Mesothelial cell of epicardium (in vitro differentiated cells): ENCODE measurements at places on chromosomes 6 and 20.

- no peak for DNase-seq
Measured at GRCh38 chr20:63156221-63156671, 59.7 kb downstream of the YTHDF1 start.

GRCh38 chr20:32362901-32363364 lies 4.8 kb downstream of the ASXL1 start:
- no peak for DNase-seq

DNA sequence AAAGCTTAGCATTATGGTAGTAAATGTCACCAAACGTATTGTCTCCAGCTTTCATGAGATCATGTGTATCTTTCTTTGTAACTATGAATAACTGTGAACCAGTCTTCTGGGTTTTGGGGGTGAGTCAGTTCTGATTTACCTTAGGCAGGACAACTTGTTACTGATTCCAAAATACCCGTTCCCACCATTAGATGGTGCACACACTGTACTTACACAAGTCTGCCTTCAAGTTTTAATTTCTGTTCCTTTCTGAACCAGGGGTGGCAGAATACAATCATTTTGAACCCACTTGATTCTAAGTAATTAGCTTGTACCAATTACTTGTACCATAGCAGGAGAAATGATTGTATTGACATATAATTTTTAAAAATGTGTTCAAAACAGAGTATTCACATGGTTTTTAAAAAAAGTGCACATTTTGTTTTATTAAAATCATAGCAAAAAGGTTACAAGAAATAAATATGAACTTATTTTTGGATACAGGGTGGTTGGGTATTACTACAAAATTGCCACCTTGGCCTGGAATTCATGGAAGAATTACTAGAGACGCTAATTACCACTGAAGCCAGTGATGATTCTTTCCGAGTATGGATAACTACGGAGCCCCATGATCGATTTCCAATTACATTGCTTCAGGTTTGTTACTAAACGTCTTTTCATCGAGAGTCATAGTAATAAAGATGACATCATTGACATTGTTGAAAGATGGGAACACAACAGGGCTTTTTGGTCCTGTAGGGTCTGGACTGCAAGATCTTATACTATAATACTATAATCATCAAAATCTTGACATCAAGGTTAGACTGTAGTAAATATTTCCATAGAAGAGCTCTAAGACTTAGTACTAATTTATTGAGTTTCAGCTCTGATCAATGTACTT lies 75.2 kb upstream of the GLP1R start:
- DNase-seq: no peak

DNA sequence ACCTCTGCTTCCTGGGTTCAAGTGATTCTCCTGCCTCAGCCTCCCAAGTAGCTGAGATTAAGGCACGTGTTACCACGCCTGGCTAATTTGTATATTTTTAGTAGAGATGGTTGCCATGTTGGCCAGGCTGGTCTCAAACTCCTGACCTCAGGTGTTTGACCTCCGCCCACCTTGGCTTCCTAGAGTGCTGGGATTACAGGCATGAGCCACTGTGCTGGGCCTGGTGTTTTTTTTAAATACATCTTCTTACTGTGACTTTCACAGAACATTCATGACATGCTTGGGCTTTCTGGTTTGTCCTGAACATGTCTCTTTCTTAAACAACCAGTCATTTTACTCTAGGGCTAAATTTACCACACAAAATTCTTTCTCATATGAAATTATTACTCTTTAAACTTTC lies 34.7 kb upstream of the FAM8A1 start:
- no peak for DNase-seq

- DNase-seq: no peak
Measured at GRCh38 chr20:12528591-12529041, 480.2 kb upstream of the SPTLC3 start.

DNA sequence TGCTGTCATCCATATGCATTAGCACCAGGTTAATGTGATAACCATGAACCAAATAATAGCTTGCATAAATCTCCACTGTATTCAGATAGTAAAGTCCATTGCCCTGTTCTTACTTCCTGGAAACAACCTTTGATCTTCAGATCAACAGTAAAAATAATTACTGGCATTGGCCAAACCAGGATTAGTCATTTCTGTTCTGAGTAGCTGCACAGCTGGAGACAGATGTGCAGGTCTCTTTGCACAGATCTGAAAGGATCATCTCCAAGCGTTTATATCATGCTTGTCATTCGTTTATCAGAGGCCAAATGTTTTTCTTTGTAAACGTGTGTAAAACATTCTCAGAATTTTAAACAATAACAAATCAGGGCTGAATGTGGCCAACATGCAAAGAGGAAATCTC lies 134.4 kb upstream of the HMGCLL1 start:
- DNase-seq: no peak

- no peak for DNase-seq
Measured at GRCh38 chr20:12925210-12925755, 83.5 kb upstream of the SPTLC3 start.

- DNase-seq: peak; percentile 33
Measured at GRCh38 chr6:170073846-170074245, 217.0 kb downstream of the DLL1 start.

DNA sequence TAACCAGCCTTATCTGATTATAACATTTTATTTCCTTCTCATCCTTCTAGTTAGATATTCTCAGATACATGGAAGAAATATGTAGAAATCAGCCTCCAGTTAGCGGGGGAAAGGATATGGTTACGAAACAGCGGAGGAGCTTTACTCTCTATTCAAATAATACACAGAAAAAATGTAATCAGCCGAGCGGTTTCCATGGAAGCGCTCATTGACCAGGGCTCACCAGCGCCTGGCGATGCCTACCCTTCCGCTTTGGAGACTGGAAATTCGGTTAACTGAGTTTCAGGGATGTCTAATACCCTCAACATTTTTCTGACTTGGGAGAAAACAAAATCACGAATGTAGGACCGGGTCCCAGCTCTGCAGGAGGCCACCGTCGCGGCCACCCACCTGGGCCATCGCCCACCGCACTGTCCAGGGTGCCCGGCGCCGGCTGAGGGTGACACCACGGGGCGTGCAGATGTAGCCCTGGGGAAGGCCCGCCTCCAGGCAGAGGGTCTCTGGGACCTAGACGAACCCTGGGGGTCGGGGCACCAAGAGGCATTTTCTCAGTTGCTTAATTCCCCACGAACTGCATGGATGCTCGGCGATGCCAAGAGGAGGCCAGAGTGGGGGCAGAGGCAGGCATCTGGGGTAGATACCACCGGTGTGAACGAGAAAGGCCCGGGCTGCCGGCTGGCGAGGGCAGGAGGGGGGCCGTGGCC lies 1.7 kb downstream of the PRR18 start:
- DNase-seq: no peak

GRCh38 chr6:92362404-92362803 lies 1057.0 kb downstream of the EPHA7 start:
- DNase-seq: no peak

DNA sequence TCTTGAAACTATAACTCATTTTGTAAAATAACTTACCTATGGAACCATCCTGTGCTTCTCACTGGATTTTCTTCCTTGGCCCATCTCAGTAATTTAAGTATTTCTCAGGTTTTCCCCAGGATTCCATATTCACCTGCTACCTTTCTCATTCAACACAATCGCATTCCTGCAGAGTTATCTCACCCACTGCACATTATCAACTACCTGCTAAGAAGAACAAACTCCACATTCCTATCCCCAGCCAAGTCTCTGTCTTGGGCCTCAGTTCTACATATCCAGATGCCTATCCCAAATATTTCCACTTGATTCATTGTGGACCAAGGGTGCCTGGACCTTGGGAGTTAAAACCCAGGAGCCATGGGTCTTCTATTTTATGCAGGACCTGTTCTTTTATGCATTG lies 60.2 kb upstream of the KCNQ5 start:
- no peak for DNase-seq
